ENCODE measurements at places on chromosomes 11 and 22.
A peak's percentile ranks its signal among the peaks of the same experiment; 100 is the strongest.

- DNase-seq = no peak
These were observed 14.0 kb downstream of the KCNQ1OT1 start for GRCh38 chr11:2685566-2686359.

- no peak for DNase-seq
These were observed 24.1 kb downstream of the XKR3 start for GRCh38 chr22:16801088-16801487.

- DNase-seq = no peak
These were observed 27.9 kb upstream of the KRTAP5-7 start for GRCh38 chr11:71499125-71499524.

- no peak for DNase-seq
These were observed 60.3 kb upstream of the IGLL5 start for GRCh38 chr22:22827187-22827939.

DNA sequence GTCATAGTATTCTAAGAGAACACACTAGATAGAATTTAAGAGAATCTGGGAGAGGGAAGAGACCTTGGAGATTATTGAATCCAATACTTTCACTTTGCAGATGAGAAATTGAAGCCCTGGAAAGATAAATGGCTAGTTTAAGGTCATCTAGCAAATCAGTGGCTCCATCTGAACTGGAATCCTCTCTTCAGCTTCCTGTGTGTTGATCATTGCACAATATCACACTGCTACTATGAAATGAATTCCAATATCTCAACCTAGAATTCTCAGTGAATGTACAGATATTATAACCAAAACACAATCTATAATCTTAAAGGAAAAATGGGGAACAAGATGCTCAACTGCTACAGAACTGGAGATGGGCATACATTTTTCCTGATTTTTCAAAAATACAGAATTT lies 44.1 kb downstream of the DCUN1D5 start:
- DNase-seq = no peak

- no peak for DNase-seq
These were observed 73.4 kb upstream of the HMGXB4 start for GRCh38 chr22:35183917-35184316.

DNA sequence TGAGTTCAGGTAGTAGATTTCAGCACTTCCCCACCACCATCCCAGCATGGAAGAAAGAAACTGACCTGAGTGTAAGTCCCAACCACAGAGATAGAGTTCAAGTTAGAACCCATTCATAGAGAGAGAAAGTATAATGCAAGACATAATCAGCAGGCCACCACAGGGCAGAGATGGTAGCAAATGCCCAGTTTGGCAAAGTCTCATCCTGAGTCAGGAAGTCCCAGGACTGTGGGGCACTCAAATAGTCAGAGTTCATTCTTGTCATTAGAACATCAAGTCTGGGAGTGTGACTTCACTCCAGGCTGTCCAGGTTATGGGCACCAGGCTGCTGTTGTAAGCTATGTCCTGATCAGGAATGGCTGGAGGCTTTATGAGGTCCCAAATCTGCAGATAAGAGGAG lies 72.0 kb upstream of the USP47 start:
- DNase-seq = no peak

- no peak for DNase-seq
These were observed 74.6 kb upstream of the YWHAH start for GRCh38 chr22:31869739-31870138.

DNA sequence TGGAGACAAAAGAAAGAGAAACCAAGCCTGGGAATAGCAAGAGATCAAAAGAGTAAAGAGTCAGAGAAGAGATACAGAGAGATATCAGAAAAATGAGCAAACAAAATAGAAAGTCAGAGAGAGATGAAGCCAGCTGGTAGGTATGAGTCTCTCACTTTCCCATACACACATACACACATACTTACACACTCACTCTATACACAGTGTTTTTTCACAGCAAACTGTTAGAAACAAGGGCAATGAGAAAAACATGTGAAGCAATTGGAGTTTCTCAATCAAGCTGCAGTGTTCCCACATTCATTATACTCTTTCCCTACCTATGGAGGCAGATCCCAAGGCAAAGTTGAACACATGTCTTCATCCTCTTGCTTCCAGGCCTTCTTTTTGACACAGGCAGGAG lies 2.6 kb upstream of the NLRP10 start:
- DNase-seq = no peak

DNA sequence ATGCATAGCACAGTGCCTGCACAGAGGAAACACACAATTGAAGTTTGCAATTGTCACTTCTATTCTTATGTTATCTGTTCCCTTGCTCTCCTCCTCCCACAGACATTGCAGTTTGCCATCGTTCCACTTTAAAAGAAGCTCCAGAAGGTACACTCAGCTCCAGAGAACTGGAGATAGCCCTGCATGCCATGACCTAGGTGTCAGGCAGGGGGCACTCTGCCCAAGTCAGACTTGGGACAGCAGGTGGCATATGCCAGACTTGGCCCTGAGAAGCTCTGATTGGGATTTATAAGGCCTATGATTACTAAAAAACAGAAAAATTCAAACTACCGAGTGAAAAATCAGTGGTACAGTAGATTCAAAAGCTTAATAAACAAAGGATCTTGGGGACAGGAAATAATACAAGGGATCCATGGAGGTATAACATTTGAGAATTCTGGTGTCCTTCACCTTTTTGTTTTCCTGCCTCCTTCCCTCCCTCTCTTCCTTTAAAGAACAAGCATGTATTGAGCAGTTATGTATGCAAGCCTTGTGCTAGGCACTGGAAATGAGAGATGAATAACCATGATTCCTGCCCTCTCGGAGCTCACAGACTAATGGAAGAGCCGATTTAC lies 40.0 kb downstream of the TENM4 start:
- DNase-seq = no peak

- no peak for DNase-seq
These were observed 122.9 kb upstream of the ARHGAP20 start for GRCh38 chr11:110835106-110835505.

- no peak for DNase-seq
These were observed 220.6 kb downstream of the TMEM135 start for GRCh38 chr11:87258171-87258833.

- DNase-seq = no peak
These were observed 117.7 kb downstream of the GALNT18 start for GRCh38 chr11:11504071-11504470.

DNA sequence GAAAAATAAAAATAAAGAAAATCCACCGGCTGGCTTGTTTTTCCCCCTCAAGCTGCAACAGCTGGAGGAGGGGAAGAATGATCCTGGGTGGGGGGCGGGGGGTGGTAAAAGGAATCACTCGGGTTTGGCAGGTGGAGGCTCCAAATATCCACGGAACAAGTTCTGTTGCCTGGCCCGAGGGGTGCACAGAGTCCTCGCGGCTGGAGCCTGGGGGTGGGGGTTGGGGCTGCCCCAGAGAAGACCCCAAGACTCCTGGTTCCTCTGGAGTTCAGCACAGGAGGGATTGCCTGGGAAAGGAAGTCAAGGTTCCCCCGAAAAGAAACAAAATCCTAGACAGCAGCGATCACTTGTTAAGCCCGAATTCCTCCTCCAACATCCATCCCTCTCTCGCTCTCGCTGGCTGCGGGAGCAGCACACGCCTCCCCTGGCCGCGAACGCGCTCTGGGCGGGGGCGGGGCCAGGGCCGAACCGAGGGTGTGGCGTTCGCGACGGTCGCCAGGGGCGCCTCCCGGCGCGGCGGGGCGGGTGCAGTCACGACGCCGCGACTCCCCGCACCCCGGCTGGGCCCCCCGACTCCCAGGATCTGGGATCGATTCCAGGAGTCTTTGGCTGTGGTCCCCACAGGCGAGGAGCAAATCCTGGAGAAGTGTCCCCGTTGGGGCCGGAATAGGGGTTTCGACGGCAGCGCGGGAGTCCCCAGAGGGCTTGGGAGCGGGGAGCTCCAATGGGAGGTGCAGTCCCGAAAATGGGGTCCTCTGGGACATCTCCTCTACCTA lies at the start of gene KCNA4:
Gene KCNA4, minus strand, starts transcription at position 443 of the 776 bp plus-strand sequence. CDS start 4,352 bp downstream, outside the sequence.
- no peak for DNase-seq

DNA sequence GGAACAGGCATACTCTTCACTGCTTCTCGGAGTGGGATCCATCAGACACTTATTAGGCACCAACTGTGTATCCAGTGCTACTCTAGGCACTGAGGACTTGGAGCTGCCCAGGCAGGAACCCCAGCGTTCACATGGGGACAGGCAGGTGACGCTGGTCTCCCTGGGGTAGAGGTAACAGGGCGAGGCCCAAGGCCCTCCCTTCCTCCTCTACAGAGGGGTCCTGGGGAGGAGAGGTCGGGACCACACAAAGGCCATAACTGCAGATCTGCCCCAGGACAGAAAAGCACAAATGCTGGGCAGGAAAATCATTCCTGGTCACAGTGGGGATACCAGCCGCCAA lies 262.2 kb downstream of the BRD1 start:
- DNase-seq = no peak

GRCh38 chr11:78110830-78111229 lies 28.6 kb downstream of the ALG8 start:
- no peak for DNase-seq

GRCh38 chr22:32699001-32699582 lies 102.4 kb upstream of the TIMP3 start:
- DNase-seq = no peak

DNA sequence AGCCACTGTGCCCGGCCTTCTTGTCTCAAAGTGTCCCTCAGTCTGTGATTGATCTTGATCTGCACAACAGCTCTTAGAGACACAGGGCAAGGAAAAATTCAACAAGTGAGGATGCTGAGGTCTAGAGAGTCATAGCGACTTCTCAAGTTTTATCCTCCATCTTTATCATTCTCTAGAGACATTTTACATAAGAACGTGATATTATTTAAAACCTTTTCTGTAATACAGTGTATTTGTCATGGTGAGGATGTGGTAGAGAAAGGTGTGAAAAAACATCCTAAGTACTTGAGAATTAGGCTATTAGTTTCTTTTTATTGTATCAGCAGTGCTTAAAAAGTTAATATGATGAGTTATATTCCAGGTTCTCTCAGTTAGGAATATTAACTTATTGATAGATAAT lies 50.2 kb downstream of the EMSY start:
- DNase-seq = peak; percentile 19

DNA sequence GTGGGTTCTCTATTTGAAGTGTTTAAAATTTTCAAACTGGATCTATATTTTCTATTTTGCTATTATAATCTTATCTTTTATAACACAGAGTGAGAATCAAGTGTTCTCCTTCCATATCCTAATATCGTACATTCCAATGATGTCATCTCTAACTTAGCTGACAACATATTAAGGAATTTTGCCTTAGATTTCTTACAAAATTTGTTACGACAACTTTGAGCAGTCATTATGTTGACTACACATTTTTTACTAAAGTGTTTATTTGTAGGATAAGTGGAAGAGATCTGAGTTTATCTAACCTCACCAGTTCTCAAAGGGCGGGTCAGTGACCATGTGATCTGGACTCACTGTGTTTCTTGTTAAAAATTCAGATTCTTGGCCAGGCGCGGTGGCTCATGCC lies 12.7 kb downstream of the BTG4 start:
- DNase-seq = no peak

DNA sequence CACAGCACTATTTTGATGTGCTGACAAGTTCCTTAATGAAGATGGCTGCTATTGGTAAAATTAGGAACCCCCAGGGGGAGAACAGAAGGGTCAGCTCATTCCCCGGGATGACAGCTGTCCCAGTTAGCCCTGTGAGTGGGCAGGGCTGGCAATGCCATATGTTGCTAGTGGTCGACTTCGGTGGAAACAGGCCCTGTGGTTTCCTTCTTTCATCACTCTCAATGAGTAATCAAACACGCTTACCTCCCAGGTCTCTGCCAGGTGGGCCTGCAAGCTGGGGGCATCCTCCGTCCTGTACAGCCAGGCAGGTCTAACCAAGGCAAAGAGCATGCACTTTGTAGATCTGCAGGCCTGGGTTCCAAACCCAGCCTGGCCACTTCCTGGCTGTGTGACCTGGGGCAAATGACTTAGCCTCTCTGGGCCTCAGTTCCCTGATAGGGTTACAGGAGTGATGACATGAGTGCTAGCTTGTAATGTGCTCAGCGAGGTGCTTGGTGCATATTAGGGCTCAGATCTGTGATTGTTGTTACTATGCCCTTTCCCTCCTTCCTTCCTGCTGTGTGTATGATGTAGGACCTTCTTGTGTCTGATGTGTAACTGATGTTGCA lies 85.2 kb downstream of the TSPAN18 start:
- DNase-seq = no peak

GRCh38 chr22:19798003-19798665 lies 37.6 kb downstream of the TBX1 start:
- DNase-seq = no peak

- no peak for DNase-seq
These were observed 55.0 kb upstream of the ZC3H12C start for GRCh38 chr11:110038201-110038600.

DNA sequence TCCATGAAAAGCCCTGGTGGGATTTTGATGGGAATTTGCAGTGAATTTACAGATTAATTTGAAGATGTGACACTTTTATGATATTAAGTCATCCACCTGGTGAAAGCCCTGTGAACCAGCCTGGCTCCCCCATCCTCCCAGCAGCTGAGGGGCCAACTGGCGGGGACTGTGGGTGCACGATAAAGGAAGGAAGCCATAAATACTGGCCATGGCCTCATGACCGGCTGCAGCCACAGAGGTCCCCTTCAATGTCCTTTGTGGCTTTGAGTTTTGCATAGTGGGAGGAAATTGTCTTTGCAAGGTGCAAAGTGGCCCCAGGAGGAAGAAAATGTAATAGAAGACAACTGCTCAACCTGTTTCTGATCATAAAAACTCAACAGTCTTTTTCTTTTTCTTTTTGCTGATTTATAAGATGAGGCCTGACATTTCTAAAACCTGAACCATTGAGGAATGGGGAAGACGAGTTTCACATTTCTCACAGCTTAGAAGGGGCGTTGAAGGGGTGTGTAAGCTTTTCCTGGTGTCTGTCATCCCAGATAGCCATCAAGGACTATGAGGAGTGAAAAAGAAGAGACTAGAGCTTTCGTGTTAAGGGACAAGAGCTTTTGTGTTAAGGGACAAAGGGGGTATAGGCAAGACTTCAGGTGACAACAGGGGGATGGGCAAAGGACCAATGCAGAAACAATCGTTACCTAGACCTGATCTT lies 6.3 kb upstream of the NDUFV1 start:
- no peak for DNase-seq

DNA sequence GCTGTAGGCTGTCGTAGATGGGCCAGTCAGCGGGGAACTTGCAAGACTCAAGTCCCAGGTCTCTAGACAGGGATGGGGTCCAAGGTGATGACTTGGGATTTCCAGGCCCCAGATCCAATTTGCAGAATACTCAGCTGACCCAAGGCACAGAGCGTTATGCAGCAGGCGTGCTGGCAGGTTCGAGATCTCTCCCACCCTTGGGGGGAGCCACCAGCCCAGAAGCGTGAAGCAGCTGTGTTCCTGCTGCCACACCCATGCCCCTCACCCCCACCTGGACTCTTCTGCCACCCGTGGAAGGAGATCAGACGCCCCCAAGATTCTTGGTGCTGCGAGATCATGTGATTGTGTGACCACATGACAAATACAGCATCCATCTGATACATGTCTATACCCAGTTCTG lies 142.6 kb downstream of the BRD1 start:
- DNase-seq = no peak

- no peak for DNase-seq
These were observed 28.2 kb upstream of the DGKZ start for GRCh38 chr11:46319074-46319453.

Data from CD4-positive, alpha-beta T cell treated with Interleukin-2 at 100 ng/mL for 4 hours (primary cell).